ENCODE measurements at places on chromosomes 2 and 18. TPM values are rescaled to one million over a fixed set of nuclear protein-coding genes. Genes with fewer than 3 reads are reported as not detected.

DNA sequence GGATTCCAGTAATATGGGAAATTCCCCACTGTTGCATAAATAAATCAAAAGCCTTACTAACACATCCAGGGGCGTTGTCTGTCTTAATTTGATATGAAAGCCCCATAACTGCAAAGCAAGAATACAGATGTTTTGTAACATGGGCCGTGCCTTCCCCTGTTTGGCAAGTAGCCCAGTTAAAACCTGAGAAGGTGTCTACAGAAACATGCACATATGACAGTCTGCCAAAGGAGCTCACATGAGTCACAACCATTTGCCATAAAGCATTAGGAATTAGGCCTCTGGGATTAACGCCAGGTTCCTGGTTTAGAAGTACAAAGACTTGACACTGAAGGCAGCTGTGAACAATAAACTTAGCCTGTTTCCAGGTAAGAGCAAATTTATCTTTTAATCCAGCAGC, 43.1 kb upstream of the LONRF2 start:
- H3K4me1 ChIP-seq, result no peaks in the 10 kb centered on the region
- no peak for DNase-seq
- H3K27me3 ChIP-seq, result peaks cover 7% of the 10 kb centered on the region
- H3K4me3 ChIP-seq, result no peak overlapping the region
- no peak overlapping the region for H3K27ac ChIP-seq

- no peak for DNase-seq
- no peak overlapping the region for H3K4me3 ChIP-seq
- H3K4me1 ChIP-seq, result no peaks in the 10 kb centered on the region
- H3K27me3 ChIP-seq, result peaks cover 10% of the 10 kb centered on the region
- H3K27ac ChIP-seq, result no peak overlapping the region
Observed at GRCh38 chr2:120516679-120517314, 170.9 kb downstream of the INHBB start.

DNA sequence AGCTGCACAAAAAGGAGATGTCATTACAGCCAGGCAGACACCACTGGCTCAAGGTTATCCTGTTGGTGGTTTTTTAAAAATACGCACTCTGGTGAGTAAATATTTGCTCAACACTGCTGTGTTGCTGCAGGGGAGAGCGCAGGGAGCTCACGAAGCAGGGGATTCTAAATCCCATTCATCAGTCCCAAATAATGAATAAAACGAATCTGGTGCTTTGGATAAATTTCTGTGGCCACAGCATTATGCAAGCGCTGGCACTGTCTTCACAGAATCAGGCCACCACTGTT, 256.2 kb downstream of the HDAC4 start:
- H3K4me3 ChIP-seq, result no peak overlapping the region
- no peak for DNase-seq
- H3K36me3 ChIP-seq, result peaks cover 17% of the 10 kb centered on the region
- H3K27ac ChIP-seq, result no peak overlapping the region

- DNase-seq, result no peak
- H3K27ac ChIP-seq, result no peak overlapping the region
- no peaks in the 10 kb centered on the region for H3K27me3 ChIP-seq
Observed at GRCh38 chr2:129797489-129798300, 181.8 kb upstream of the RAB6C start.

DNA sequence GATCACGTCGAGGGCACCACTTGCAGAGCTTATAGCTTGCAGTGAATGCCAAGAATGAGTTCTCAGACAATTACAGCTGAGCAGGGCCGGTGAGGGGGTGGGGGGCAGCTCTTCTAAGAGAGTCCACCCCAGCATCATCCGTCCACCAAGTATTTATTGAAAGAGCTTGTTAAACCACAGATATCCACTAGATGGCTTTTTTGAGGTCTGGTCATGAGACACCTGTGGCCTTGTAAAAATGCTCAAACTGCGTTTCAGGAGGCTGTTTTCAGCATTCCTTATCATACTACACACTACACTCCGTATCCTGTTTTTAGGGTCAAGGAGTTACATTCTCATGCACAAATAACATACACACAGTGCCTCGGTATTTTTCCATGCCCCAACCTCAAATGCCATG, 51.5 kb downstream of the DNAJC10 start:
- H3K27ac ChIP-seq, result no peak overlapping the region
- H3K4me3 ChIP-seq, result no peak overlapping the region
- H3K36me3 ChIP-seq, result peaks cover 72% of the 10 kb centered on the region
- H3K4me1 ChIP-seq, result peaks cover 1% of the 10 kb centered on the region
- no peak for DNase-seq

SLC19A3 gene
- total RNA-seq, result not detected

Measured in activated CD8-positive, alpha-beta T cell treated with anti-CD3 and anti-CD28 coated beads for 36 hours (primary cell).